HL-60 (cell line): ENCODE measurements at places on chromosomes 3 and 15.
A peak's percentile ranks its signal among the peaks of the same experiment; 100 is the strongest.

- no peak for DNase-seq
Measured at GRCh38 chr15:48721061-48721810, 75.7 kb upstream of the FBN1 start.

DNA sequence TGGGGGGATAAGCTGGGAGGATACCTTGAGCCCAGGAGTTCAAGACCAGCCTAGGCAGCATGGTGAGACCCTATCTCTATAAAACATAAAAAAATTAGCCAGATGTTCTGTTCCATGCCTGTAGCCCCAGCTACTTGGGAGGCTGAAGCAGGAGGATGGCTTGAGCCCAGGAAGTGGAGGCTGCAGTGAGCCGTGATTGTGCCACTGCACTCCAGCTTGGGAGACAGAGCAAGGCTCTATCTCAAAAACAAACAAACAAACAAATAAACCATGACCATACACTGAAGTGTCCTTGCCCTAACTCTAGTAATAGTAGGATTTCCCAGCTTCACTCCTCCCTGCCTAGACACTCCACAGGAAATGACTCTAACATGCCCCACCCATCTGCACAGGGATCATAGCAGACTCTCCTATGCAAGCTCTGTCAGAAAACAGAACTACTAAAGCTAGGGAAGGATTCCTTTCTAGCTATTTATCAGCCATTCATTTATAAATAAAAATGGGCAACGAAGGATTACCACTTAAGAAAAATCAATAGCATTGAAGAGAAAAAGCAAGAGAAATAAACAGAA is 4.6 kb downstream of the ERICH6 start:
- DNase-seq, result no peak

DNA sequence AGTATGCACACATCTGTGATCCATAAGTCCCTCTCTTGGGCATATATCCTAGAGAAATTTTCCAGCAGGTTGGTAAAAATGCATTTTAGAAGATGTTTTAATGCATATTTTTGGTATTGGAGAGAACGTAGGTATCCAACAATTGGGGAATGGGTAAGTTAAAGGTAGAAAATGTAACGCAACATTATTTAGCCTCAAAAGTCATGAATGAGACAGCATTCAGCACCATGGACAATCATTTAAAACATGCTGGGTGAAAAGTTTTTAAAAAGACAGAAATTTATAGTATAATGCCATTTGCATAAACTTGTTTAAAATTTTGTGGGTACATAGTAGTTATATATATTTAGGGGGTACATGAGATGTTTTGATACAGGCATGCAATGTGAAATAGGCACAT is 43.4 kb downstream of the TRIM69 start:
- DNase-seq, result no peak

GRCh38 chr3:34284959-34285826 is 486.8 kb downstream of the PDCD6IP start:
- no peak for DNase-seq

DNA sequence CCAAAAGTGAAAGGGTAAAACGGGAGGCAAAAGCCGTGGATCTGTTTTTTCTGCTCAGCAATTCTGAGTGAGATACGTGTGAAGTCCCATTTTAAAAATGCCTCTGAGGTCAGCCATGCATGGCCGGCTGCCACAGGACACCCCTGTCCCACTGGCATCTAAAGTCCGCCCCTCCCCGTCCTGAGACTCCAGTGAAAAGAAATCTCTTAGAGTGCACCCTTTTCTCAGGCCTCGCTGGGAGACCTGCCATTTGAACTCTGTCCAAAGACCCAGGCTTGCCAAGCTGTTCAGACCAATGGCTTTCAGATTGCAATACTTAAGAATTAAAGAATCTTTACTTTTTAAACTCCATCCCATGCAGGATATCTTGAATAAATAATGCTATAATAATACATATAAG is 61.0 kb upstream of the SLC24A5 start:
- no peak for DNase-seq

- peak; percentile 8 for DNase-seq
Measured at GRCh38 chr15:39096608-39097205, 484.2 kb upstream of the THBS1 start.

GRCh38 chr3:50340147-50340447 is 539 bp downstream of the RASSF1 start:
- no peak for DNase-seq

DNA sequence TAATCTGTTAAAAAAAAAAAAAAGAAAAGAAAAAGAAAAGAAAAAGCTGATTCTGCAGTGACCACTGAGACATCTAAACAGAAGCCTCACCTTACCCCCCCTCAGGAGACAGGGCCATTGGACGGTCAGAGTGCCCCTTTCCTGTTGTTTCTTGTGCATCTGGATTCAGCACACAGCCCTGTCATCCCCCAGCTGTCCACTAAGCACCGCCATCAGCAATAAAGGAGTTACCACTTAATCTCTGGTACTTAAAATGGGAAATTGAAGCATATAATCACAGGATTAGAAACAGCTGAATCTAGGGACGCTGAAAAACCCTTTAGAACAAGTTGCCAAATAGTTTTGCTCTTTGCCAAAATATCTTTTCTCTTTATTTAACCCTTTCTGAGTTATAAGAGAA is 62.5 kb downstream of the TRIM69 start:
- no peak for DNase-seq

DNA sequence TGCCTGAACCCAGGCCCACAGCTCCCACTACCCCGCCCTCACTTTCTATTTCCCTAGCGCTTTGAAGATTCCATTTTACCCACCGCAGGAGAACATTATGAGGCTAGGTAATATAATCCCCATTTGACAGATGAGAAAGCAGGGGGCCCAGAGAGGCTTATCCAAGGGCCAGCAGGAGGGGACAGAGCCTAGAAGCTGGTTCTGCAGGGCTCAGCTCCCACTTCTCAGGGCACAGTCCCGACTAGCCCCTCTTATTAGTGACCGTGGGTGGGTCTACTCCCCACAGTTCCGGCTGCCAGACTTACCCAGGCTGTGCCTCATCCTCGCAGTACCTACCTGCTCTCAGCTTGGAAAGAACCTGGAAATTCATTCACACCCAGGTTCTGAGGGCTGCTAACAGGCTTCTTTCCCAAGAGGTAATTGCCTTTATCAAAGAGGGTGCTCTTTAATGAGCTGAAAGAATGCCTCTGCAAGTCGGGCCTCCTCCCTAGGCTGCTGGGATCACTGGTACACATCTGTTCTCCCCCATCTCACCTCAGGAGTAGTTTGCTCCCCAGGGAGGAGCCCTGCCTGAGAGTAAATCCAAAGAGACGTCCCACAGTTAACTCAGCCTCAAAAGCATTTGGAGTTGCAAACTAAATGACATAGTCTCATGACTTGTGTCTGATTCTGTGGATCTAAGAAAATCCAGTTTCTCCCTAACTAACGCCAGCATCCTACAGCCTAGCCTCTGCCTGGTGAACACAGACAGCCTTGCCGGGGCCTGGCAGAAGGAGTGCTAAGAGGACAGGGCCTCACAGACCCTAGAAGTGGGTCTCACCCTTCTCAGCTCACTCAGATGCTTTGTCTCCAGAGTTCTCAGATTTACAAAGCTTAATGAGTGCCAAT is 125.0 kb downstream of the CHSY1 start:
- no peak for DNase-seq

GRCh38 chr15:60204131-60204885 is 193.5 kb downstream of the ANXA2 start:
- no peak for DNase-seq

- DNase-seq, result no peak
Measured at GRCh38 chr3:16179771-16180736, 5.6 kb downstream of the GALNT15 start.

- DNase-seq, result no peak
Measured at GRCh38 chr3:34200576-34200975, 402.1 kb downstream of the PDCD6IP start.

GRCh38 chr3:193297421-193297820 is 56.4 kb downstream of the PLAAT1 start:
- DNase-seq, result no peak

DNA sequence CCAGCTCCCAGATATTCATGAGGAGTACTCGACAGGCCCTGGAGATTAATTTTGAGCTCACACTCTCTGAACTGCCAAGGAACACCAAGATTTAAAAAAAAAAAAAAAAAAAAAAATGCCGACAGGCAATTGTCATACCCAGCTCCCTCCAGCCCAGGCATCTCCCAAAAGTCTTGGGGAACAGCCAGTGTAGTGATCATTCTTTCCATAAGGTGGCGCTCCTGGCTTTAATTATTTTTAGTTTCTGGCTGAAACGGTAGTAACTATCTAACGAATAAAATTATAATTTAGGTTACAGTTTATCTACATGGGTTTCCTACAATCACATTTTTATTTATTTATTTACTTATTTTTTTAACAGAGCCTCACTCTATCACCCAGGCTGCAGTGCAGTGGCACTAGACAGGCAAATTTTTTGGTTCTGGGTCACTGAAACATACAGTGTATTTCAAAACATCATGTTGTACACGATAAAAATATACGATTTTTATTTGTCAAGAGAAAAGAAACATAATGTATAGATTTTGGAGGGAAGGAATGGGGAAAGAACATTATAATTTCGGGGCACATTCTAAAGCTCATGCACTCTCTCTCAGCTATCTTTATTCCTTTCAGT is 157.3 kb downstream of the ADAMTS9 start:
- DNase-seq, result peak; percentile 2

DNA sequence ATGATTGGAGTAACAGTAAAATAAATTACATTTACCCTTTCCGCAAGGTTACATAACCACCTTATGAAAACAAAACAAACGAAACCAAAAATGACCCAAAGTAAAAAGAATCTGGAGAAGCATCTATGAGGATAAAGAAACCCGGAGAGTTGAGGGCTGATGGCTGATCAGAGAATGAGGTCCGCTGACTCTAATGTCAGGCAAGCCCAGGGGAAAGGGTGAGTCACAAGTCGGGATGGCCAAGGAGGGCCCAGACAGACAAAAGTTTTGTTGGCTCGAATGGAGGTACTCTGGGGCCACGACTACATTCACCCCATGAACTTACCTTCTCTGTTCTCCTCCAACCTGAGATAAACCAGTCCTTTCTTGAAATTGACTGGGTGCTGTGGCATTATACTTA is 95.7 kb downstream of the RORA start:
- no peak for DNase-seq

- DNase-seq, result no peak
Measured at GRCh38 chr3:12339701-12340480, 51.0 kb downstream of the PPARG start.

- DNase-seq, result no peak
Measured at GRCh38 chr15:63114465-63114864, 7.2 kb upstream of the LACTB start.

DNA sequence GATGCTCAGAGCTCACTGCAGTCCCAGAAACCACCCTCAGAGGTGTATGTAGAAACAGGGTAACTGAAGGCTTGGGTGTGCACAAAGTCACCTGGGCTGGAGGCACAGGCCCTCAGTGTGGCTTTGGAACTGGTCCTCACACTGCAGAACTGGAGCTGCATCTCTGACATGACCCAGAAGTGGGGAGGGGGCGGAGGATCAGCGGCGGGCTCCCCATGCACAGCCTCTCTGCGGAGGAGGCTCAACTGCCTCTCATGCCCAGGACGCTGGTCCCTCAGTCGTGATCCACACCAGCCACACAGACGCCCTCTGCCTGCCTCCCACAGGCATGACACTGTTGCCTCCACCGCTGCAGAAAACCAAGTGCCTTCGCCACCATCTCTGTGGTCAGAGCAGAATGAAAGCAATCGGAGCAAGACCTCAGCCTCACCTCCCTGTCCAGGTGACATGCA is 73.7 kb downstream of the TM2D3 start:
- DNase-seq, result peak; percentile 76

GRCh38 chr15:78366342-78366741 is 26.2 kb downstream of the CRABP1 start:
- DNase-seq, result no peak

- DNase-seq, result no peak
Measured at GRCh38 chr3:139534992-139535879, 4.3 kb downstream of the RBP1 start.

DNA sequence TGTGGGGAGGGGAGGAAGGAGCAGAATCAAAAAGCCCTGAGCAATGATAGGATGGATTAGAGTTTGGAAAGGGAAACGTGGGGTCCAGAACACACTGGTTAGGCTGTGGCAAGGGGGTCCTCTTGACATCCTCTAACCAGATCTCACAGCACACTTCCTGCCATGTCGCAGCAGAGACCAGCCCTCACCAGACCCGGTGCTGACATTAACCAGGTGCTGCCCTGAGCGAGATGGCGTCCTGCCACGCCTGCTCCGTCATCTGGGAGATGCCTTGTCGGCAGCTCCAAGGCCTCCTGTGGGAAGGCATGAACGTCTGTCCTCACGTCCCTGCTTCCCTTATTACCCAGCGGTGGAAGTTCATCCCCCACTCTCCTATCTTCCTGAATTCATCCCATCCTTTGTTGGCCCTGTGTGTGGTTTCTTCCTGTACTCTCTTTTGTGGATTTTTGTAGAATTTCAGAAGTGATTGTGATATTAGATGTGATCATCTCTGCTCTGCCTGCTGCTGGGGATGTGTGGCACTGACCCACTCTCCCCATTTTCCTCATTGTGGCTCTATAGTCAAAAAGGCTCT is 29.4 kb upstream of the MYZAP start:
- no peak for DNase-seq

- DNase-seq, result no peak
Measured at GRCh38 chr15:64229129-64229724, 66.4 kb upstream of the PPIB start.

GRCh38 chr3:108602249-108602934 is 12.9 kb downstream of the DZIP3 start:
- no peak for DNase-seq

DNA sequence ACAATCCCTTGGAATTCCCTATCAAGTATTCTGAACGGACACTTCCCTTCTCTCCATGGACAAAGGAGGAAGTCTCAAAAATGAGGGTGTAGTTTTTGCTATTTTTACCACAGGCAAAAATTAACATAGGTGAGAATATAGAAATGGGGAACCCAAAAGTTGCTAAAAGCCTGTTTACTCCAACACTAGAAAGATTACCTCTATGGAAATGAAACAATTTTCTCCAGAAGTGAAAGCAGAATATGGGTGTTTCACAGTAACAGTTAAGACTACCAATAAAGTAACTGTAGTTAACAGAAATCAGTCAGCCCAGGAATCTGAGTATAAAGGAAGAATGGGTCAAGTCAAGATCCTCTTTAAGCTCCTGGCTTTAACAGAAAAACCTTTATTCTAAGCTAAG is 9.3 kb downstream of the TRA2B start:
- no peak for DNase-seq

DNA sequence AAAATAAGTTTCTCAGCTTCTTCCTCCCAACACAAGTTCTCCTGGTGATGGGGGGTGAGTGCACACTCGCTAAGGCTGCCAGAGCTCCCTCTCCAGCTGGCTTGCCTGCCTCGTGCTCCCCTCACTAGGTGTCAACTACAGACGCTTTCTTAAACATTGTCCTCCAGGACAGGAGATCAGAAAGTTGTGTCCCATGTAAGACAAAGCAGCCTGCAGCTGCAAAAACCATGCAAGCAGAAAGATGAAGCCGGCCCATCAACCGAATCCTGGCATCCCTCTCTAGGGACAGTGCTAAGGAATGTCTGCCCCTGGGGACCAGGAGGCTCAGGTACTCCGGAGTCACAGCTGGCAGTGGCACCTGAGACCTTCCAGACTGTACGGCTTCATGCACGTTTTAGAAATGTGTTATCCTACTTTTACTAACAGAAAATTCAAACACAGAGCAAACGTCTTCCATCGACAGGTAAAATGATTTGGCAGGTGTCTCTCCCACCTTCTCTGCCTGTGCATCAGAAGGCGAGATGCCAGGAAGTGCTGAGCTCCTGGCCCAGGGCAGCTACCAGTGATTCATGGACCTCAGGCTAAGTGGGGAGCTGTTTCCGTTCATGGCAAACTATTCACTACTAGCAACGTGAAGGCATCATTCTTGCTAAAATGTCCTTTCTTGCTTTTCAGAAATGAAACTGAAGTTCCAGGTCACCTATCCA is 246.1 kb downstream of the ADAMTS17 start:
- DNase-seq, result no peak
